ENCODE measurements at places on chromosomes 6 and 20.

- no peak for DNase-seq
These were observed 19.3 kb downstream of the SULF2 start for GRCh38 chr20:47765691-47766594.

DNA sequence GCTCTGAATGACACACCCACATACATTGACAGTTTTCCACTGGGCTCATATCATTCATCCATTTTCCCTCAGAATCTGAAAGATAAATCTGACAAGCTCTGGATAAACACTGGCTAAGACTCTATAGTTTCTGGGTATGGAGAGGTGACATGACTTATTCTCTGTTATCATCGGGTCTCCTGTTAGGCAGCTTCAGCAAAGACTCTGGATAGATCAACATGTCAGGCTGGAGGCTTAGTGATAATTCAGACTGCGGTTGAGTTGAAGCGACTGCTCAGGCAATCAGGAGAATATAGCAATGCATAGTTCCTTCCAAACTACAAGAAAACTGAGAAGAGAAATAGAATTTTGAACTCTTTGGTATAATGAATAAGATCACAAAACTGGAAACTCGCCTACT is 394.6 kb downstream of the CBLN4 start:
- DNase-seq: no peak

DNA sequence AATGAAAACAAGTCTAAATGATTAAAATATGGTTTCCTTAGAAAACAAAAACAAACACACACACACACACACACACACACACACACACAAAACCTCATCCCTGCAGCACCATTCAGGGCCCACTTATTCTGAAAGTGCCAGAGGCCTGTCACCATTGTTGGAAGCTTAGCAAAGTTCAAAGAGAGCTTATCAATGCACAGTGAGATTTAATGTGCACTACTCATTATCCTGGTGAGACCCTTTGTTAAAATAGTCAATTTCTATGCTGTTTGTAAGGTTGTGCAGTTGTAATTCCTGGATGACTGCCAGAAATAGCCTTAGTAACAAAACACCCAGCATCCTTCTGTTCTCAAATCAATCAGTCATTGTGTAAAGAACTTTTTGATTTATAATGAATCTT is 482.9 kb downstream of the GRIK2 start:
- DNase-seq: no peak

- no peak for DNase-seq
These were observed 19.6 kb upstream of the EYA2 start for GRCh38 chr20:46875059-46875458.

- DNase-seq: no peak
These were observed 6.6 kb downstream of the FILIP1 start for GRCh38 chr6:75486850-75487518.

Data from central memory CD4-positive, alpha-beta T cell (primary cell).